Stimulated activated CD8-positive, alpha-beta memory T cell treated with anti-CD3 and anti-CD28 coated beads, Interleukin-12 subunit alpha, Interleukin-12 subunit beta, amount 100 ng/mL, for 1 hour (primary cell): ENCODE measurements at places on chromosomes 5 and 9.

DNA sequence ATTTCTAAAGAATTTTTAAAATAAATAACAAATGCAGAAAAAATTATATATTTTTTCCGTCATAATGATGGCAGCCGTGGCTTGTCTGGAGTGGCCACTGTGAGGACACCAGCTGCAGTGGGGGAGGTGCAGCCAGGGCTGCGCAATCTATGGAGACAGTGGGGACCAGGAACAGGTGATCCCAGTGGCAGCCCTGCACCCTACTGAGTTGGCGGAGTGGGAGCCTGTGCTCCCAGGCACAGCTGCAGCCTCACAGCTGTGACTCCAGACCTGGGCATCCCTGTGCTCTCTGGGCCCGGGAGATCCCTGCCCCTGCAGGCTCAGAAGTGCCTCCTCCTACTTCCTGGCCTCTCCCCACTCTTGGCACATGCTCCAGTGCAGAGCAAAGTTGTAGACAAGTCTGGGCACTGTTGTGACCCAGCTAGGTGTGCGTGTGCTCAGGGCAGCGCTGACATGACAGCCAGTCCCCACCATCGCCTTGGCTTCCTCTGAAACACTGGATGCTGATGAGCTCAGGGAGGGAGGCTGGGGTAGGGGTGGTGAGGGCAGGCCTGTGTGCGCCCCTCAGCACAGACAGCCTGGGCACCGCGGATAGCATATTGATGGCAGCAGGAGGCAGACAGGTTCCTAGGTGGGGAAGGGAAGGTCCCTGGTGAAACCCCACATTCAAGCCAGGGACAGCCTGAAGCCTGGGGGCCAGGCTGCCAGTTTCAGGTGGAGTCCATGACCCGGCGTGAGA is 96.0 kb upstream of the PRR16 start:
- DNase-seq: no peak

- DNase-seq: no peak
These were observed 216.5 kb downstream of the MCTP1 start for GRCh38 chr5:95068289-95068910.

GRCh38 chr5:32767948-32768467 is 56.9 kb downstream of the NPR3 start:
- no peak for DNase-seq

- DNase-seq: no peak
These were observed 127.0 kb downstream of the SAXO1 start for GRCh38 chr9:18905883-18906629.

DNA sequence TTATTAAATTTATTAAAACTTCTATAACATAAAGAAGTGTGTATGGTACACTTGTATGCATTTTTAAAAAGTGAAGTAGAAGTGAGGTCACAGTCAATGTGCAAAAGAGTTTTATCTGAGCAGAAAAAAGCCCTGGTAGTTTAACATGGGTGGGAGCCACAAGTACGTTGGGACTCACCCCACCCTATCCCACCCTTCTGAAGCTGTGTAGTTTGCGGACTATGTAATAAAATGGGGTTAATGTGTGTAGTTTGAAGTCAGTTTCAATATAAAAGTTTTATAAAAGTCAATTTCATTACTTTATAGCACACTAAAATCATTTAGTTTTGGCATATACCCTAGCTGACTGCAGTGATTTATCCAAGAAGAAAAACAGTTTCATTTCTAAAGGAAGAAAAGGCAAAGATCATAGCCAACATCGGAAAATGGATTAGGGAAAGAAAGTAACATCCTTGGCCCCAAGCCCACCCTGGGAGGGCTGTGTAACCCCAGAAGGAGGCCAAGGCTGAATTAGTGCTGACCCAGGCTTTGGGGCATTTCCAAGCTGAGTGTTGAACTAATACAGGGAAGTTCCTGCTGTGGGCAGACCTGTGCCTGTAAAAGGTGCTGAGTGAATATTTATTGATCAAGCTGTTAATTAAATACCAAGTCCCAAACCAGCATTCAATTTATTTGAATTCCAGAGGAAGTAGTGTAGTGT is 398.6 kb upstream of the ADAMTSL1 start:
- DNase-seq: no peak

- no peak for DNase-seq
These were observed 22.2 kb downstream of the TTLL11 start for GRCh38 chr9:122070728-122071515.

GRCh38 chr5:96487859-96488258 is 54.8 kb upstream of the PCSK1 start:
- no peak for DNase-seq

GRCh38 chr5:968881-969280 is 39.7 kb upstream of the NKD2 start:
- DNase-seq: no peak

GRCh38 chr5:43037636-43038495 is 2.3 kb downstream of the ANXA2R start:
- DNase-seq: no peak

DNA sequence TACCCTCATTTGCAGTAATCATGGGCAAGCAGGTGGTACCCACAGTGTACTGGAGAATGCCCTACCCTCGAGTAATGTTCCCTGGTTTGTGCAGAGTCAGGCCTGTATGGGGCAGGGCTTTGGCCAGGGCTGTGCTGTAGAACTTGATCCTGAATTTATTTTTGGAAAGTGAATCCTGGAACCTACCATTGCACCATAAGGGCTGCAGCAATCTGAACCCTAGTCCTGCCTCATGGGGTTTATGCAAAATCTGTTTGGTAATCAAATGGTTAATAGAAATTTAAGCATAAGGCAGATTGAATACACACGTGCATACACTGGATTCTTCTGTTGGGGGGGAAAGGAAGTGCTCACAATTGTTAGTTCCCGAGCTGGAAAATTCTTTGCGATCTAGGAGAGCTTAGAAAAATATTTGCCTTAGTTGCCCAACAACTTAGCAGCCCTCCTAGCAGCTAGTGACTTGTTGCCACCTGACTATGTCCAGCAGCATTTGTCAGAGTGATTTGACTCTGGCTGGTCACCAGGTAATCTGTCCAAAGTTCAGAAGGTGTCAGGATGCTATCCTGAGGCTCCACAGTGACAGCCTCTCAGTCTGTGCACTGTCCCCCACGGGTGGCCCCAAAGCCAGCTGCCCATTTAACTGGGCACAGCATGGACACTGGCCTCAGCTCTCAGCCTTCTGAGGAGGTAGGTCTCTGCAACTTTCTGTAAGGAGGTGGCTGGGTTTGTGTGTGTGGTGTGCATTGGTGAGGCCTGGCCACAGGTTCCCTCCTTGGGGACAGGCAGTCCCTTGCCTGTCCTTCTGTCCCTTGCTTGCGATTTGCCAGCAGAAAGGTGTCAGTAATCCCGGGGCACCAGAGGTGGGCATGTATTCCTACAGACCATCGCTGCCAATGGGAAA is 8.3 kb downstream of the MVB12B start:
- no peak for DNase-seq

DNA sequence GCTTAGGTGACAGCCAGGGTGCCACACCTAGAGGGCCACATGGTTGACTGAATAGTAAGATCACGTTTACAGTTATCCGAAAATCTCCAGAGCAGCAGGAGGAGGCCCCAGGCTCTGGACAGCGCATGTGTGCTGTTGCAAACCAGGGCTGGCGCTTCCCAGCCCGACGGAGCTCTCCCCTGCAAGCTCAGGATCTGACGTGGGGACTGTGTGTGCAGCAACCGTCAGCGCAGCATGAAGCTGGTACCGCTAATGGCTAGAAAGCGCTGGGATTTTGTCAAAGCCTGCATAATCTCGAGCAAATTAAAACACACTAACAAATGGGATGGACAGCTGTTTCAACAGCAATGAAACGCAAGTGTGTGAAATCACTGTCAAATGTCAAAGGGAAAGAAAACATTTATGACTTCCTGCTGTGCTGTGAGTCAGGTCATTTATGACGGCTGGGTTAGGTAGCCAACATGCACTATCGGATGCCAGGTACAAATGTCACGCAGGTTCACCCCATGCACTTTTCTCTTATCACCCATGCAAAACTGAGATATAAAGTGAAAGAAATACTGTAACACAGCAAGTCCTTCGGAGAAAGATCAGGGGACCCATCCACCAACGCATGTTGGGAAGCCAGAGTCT is 7.5 kb downstream of the SURF4 start:
- DNase-seq: no peak

- DNase-seq: no peak
These were observed 17.8 kb upstream of the C9orf72 start for GRCh38 chr9:27591093-27591492.

GRCh38 chr5:143174714-143175398 is 228.6 kb downstream of the NR3C1 start:
- no peak for DNase-seq

DNA sequence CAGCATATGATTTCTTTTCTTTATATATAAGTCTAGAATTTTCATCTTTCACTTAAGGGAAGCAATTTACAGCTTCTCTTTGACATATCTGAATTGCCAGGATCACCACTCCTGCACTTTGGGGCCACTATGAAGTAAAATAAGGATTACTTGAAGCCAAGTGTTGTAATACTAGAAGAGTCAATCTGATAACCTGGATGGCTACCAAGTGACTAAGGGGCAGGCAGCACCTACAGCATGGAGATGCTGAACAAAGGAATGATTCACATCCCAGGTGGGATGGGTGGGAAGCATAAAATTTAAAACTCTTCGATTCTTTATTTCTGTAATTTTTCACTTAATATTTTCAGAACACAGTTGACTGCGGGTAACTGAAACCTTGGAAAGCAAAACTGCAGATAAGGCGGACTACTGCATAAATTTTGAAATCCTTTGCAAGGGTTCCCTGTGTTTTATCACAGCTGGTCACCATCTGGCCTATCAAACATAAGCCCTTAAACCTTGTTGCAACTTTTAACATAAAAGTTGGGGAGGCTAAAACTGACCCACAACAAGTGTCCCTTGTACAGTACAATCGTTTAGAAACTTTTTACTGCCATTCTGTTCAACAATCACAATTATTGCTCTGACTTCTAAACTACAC is 31.2 kb downstream of the NR3C1 start:
- no peak for DNase-seq

- no peak for DNase-seq
These were observed 93.2 kb downstream of the EQTN start for GRCh38 chr9:27203783-27204182.

GRCh38 chr5:105882956-105883481 is 1787.7 kb downstream of the EFNA5 start:
- no peak for DNase-seq
